ENCODE measurements at places on chromosomes 5 and 9. TPM values are rescaled to one million over a fixed set of nuclear protein-coding genes. Genes with fewer than 3 reads are reported as not detected.

IL33 gene
- 10.6 TPM for total RNA-seq

NR3C1 gene
- total RNA-seq: 174 TPM

PCDHGA11 gene
- total RNA-seq: 6.2 TPM

LRRC14B gene
- not detected for total RNA-seq

AMBP gene
- not detected for total RNA-seq

ADCY2 gene
- total RNA-seq: 5.7 TPM

CYLC2 gene
- total RNA-seq: not detected

FBXL7 gene
- 25.2 TPM for total RNA-seq

NUTM2G gene
- total RNA-seq: not detected
